ENCODE measurements at places on chromosomes 1 and 21.

DNA sequence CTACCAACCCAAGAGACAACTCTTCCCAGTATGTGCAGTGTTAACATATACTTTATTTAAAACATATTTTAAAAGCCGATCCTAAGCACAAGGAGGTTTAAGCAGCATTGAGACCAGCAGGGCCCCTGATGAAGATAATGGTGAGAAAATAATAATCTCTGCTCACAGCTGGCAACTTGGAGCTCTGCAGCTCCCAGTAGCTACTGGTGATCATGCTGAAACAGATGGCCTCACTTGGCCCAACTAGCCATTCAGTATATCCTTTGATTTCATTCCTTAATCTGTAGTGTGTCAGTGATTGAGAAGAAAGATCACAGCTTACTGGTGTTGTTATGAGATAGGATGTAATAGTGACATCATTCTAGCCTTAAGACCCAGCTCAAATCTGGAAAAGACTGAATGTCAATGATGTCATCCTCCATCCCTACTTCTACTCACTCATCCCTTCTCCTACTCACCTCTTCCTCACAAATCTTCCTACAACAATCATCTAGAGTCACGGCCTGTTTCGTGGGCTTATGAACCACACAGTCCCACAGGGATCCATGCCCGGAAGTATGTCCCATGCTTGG is 817.9 kb downstream of the PLA2G4A start:
- no peak for DNase-seq

DNA sequence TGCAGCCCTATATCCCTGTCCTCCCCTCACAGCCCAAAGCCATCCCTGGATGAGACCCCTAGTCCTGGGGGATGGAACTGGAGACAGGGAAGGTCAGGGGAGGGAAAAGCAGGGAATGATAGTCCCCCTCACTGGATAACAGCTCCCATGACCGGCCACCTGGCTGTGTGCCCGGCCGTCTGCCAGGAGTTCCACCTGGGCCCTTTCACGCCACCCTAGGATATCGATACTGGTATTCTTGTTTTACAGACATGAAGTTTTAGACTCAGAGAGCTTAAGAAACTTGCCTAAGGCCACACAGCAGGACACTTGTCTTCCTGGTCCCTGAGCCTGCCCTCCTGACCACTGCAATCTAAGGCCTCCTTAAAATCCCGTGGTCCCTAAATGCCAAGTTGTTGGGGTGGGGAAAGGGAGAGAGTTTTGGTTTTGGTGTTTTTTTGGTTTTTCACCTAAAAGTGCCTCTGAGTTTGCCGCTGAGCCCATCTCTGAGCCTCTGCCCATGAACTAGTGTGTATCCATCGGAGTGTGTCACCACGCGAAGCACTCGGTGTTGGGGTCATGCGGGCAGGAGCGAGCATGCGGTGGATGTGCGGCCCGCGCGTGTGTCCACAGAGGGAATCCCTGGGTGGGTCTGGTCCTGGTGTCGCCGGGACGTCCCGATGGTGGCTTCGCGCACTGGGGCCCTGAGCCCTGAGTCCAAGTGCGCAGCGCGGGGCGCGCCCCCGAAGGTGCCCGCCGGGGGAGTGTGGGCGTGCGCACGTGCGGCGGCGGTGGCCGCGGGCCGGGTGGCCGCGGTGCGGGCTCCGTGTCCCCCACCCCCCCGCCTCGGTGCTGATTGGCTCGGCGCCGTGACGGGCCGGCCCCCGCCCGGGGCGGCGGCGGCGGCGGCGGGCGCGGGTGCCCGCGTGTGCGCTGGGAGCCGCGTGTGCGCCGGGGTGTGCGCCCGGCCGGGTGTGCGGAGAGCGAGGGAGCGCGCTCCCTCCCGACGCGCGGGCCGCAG is at the start of gene EPHA8:
Gene EPHA8, plus strand, starts transcription at position 906 of the 1,000 bp plus-strand sequence. CDS start 147 bp downstream, outside the sequence.
- no peak for DNase-seq

DNA sequence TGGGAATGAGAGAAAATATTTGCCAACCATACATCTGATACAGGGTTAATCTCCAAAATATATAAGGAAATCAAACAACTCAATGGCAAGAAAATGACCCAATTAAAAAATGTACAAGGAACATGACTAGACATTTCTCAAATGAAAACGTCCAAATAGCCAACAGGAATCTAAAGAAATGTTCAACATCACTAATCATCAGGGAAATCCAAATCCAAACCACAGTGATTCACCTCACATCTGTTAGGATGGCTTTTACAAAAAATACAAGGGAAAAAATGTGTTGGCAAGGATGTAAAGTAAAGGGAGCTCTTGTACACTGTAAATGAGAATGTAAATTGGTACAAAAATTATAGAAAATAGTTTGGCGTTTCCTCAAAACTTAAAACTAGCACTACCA is 54.7 kb upstream of the ZRANB2 start:
- no peak for DNase-seq

DNA sequence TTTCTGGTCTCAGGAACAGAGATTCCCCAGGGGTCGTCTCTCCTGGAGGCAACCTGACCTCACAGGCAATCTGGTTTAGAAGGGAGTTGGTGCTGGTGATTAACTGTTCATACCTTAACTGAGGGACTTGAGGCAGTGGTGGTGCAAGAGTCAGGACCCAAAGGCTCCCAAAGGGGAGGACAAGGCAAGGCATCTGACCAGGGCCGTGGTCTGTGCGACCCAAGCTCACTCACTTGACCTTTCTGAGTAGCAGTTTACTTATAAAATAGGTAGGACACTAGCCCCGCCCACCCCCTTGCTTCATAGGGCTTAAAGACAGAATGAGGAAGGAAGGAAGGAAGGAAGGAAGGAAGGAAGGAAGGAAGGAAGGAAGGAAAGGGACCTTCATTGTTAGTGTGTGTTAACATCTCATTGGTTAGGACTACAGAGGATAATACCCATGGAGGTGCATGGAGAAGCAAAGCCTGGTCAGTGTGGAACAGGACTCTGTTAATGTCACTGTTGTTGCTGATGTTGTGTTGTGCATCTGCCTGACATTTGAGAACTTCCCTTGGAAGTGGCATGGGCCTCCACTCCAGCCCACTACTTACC is 4.6 kb upstream of the KCNA2 start:
- DNase-seq, result no peak

- no peak for DNase-seq
Observed at GRCh38 chr21:34698270-34699015, 29.6 kb downstream of the CLIC6 start.

GRCh38 chr1:153072806-153073726 is 1.7 kb upstream of the SPRR2B start:
- no peak for DNase-seq

- no peak for DNase-seq
Observed at GRCh38 chr1:115088115-115088778, 1.1 kb downstream of the TSPAN2 start.

DNA sequence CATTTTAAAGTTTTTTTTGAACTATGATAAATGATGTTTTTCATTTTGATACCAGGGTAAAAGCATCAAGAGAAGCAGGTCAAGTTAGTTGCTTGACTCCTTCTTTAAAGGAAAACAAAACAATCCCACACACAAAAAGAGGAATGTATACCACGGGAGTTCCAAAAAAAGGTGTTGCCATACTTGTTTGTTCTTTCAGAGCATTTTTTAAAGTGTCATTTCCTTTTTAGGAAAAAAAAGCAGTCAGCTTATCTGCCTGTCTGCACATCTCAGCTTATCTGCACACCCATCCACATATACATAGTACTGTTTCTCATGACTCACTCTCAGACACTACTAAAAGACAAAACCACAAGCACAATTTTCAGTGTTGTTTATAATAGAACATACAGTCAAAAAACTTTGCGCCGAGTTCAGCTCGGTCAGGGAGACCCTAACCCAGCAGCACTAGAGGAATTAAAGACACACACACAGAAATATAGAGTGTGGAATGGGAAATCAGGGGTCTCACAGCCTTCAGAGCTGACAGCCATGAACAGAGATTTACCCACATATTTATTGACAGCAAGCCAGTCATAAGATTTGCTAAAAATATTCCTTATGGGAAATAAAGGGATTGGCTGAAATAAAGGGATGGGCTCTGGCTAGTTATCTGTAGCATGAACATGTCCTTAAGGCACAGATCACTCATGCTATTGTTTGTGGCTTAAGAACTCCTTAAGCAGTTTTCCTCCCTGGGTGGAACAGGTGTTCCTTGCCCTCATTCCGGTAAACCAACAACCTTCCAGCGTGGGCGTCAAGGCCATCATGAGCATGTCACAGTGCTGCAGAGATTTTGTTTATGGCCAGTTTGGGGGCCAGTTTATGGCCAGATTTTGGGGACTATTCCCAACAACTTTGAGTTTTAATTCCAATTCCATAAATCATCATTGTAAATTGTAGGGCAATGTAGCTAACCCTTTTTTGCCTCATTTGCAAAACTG is 11.4 kb upstream of the MNDA start:
- DNase-seq, result no peak

DNA sequence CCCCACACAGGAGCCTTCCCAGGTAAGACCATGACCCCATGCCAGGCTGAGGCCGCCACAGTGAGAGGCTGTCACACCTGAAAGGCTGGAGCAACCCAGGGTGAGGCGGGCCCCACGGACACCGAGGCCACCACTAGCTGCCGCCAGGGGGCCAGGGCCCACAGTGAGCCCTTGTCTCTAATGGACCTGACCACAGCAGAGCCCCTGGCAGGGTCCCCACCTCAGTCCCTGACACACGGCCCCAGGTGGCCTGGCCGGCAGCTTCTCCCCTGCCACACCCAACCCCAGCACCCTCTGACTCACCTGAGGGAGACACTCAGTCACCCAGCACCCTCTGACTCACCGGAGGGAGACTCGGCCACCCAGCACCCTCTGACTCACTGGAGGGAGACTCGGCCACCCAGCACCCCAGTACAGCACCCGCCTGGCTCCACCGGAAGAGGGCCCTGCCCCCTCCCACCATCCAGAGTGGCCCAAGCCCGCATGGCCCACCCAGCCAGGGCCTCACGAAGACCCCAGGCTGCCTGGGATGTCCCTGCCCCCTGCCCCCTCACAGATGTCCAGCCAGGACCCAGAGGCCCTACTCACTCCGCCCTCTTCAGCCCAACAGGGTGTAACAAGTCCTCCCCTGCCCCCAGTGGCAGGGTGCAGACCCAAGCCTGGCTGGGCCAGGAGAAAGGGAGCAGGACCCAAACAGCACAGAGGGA is 4.4 kb downstream of the DVL1 start:
- DNase-seq, result peak; percentile 100

- no peak for DNase-seq
Observed at GRCh38 chr21:27448960-27449359, 482.1 kb upstream of the ADAMTS5 start.

DNA sequence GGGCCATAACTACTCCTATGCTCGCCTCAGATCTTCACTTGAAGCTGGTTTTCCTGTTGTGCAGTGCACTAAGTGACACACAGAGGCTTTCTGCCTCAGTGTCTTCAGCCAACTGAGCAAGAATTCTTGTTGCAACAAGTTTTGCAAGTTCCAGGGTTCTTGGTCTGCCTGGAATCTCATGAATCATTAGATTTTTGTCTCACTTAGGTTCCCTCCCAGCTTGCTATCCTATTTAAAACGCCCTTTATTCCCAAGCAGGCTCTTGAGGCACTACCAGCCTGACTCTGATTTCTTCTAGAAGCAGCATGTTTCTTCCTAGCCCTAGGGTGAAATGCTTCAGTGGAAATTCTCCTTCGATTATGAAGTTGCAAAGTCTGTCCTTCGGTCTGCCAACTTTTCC is 158.8 kb downstream of the C1orf21 start:
- DNase-seq, result peak; percentile 20

- no peak for DNase-seq
Observed at GRCh38 chr1:6389971-6390370, 3.6 kb downstream of the ACOT7 start.

GRCh38 chr1:95115708-95116137 is 1.4 kb upstream of the TLCD4 start:
- DNase-seq, result no peak
